ENCODE measurements at places on chromosomes 5 and 9.

- DNase-seq, result no peak
Observed at GRCh38 chr9:117733465-117733864, 29.3 kb downstream of the TLR4 start.

DNA sequence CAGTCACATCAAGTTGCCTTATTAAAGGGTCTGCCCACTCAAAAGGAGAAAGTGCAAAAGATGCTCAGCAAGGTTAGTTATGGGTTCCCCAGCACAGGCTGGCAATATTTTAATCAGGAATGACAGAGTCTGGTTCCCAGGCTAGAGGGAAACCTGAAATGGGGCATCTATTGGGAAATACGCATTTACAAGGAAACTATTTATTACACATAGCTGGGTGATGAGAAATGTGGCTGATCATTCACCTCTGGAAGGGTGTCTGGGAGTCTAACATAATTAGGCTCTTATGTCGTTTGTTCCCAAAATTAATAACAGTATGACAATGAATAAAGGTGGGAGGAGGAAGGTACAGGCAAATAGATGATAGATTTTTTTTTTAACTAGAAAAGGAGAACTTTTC is 314.7 kb downstream of the ENC1 start:
- no peak for DNase-seq

- DNase-seq, result no peak
Observed at GRCh38 chr5:53407373-53407772, 73.1 kb upstream of the FST start.

GRCh38 chr5:180396926-180397325 is 43.8 kb upstream of the GFPT2 start:
- DNase-seq, result no peak

DNA sequence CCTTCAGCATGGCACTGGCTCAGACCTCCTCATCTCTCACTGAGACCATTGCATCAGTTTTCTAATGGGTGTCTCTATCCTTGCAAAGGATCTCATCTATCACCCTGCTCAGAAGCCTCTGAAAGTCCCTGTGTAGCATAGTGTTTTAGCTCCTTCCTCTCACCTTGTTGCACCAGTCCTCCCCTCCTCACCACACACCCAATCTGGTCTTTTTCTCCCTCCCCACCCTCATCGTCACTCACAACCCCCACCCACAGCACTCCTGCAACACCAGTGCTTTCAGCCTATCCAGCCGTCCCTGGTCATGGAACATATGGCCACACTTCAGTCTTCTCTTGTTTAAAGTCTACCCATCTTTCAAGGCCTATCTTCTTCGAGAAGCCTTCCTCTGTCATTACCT is 74.5 kb downstream of the ANGPTL2 start:
- no peak for DNase-seq
